ENCODE measurements at places on chromosomes 3 and 15. TPM values are rescaled to one million over a fixed set of nuclear protein-coding genes. Genes with fewer than 3 reads are reported as not detected.

The GCSAM gene
- not detected for total RNA-seq

The SLCO3A1 gene
- 28.6 TPM for total RNA-seq

The C2CD4A gene
- 0.02 TPM for total RNA-seq

The PRR23A gene
- not detected for total RNA-seq

The PDIA3 gene
- 323 TPM for total RNA-seq

The MAP6D1 gene
- 5.9 TPM for total RNA-seq

The CD200R1 gene
- total RNA-seq, result 0.06 TPM

The ZNF710 gene
- total RNA-seq, result 17.7 TPM

The EFCAB12 gene
- 0.40 TPM for total RNA-seq

The GJD2 gene
- total RNA-seq, result not detected

The MASP1 gene
- total RNA-seq, result 0.06 TPM

The SERPINI2 gene
- total RNA-seq, result not detected

The MYLK gene
- total RNA-seq, result 16.6 TPM

The GPR62 gene
- not detected for total RNA-seq

The OXTR gene
- total RNA-seq, result 11.7 TPM

The PPP2R3A gene
- total RNA-seq, result 3.2 TPM

The VEPH1 gene
- 0.07 TPM for total RNA-seq

The ZNF717 gene
- 3.0 TPM for total RNA-seq

The VWA5B2 gene
- total RNA-seq, result 0.38 TPM

The HRH1 gene
- total RNA-seq, result 9.5 TPM

The DAZL gene
- total RNA-seq, result not detected

The GOLGA8J gene
- not detected for total RNA-seq

The RASL12 gene
- 0.19 TPM for total RNA-seq

The NIT2 gene
- 75.0 TPM for total RNA-seq

The FBXL2 gene
- 7.8 TPM for total RNA-seq

The EXD1 gene
- not detected for total RNA-seq

The FGF7 gene
- total RNA-seq, result not detected

The CRABP1 gene
- 1.0 TPM for total RNA-seq

The SKOR1 gene
- total RNA-seq, result 0.03 TPM

The GOLGA8G gene
- total RNA-seq, result not detected

The DUOX2 gene
- total RNA-seq, result 0.04 TPM

The SLC15A2 gene
- total RNA-seq, result 0.36 TPM

The CNTN3 gene
- not detected for total RNA-seq

The PLA2G4E gene
- total RNA-seq, result not detected

The TUBGCP4 gene
- 7.8 TPM for total RNA-seq

The GRK7 gene
- total RNA-seq, result not detected

The MEX3B gene
- 6.7 TPM for total RNA-seq

The CILP gene
- total RNA-seq, result 0.08 TPM

The ROPN1 gene
- total RNA-seq, result not detected

The KNG1 gene
- not detected for total RNA-seq

The TMEM40 gene
- 0.42 TPM for total RNA-seq

The FEZF2 gene
- total RNA-seq, result not detected

The GHSR gene
- not detected for total RNA-seq

The FES gene
- 0.71 TPM for total RNA-seq

The CPOX gene
- total RNA-seq, result 22.6 TPM

The ACAA1 gene
- total RNA-seq, result 52.8 TPM

The SPTBN5 gene
- 0.25 TPM for total RNA-seq

The ITGA11 gene
- total RNA-seq, result 2.9 TPM

The IGSF11 gene
- total RNA-seq, result 4.8 TPM

The CYP1A2 gene
- not detected for total RNA-seq

All from A549 treated with DMSO at 1 μM for 4 hours (cell line).